ENCODE measurements at places on chromosomes 13 and 19.

GRCh38 chr13:50390503-50391248 lies 375.4 kb downstream of the KCNRG start:
- no peak for DNase-seq

GRCh38 chr13:44918326-44919103 lies 70.8 kb downstream of the NUFIP1 start:
- DNase-seq = peak; percentile 69

DNA sequence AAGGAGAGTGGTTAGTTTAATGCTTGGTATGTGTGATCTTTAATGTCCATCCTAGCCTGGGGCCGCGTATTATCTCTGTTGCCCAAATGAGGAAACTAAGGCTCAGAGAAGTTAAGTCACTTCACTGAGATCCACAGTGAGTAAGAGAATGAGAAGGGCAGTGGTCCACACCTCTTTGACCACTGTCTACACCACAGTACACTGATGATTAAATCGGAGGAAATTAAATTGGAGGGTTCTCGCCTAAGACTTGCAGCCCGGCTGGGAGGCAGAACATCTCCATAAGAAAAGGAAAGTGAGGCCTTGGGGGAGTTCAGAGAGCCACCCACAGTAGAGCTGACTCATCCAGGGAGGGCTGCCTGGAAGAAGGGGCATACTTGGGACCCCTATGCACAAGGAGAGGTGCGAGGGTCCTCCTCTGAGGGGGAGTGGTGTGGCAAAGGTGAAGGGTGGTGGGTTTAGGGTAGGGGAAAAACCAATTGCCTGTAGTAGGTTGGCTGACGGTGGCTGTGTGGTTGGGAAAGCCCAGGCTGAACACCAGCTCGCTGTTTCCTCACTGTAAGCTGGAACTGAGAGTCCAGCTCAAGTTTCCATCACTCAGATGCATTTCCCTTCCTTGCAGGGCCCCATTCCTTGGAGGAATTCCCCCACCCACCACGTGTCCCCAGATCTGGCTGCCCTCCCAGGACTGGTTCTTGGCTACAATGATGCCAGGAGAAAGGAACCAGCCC lies 15.0 kb upstream of the DHRS12 start:
- peak; percentile 17 for DNase-seq

- DNase-seq = no peak
These were observed 265.6 kb downstream of the GPC5 start for GRCh38 chr13:91664039-91664438.

DNA sequence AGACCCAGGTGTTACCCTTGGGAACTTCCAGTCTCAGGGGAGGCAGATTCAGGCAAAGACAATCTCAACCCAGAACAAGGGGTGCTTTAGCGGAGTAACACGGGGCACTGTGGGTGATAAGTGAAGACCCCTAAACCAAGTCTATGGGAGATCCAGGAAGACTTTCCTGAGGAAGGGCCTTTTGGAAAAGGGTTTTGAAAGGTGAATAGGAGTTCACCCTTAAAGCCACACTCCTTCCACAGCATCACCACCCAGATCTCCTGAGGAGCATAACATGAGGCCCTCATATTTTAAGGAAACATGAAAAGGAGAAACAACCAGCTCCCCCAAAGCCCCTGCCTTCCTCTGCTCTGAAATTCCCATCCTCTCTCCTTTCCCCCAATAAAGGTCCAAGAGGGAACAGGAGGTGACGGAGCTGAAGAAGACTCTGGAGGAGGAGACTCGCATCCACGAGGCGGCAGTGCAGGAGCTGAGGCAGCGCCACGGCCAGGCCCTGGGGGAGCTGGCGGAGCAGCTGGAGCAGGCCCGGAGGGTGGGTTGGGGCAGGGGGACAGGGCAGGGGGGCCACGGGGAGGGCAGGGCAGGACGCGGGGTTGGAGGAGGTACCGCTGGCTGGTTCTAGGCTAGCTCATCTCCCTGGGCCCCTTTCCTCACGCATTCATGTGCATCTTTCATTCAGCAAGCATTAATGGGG lies 52.7 kb downstream of the KCNC3 start:
- no peak for DNase-seq

- no peak for DNase-seq
These were observed 90.7 kb downstream of the ATP8A2 start for GRCh38 chr13:25462301-25463125.

DNA sequence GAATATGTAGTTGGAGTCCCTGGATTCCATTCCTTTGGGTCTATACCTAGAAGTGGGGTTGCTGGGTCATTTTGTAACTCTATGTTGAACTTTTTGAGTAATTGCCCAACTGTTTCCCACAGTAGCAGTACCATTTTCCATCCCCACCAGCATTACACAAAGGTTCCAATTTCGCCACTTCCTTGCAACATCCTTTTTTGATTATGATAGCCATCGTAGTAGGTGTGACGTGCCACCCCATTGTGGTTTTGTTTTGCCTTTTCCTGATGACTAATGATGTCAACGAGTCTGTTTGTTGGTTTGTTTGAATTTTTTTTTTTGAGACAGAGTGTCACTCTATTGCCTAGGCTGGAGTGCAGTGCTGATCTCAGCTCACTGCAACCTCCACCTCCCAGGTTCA lies 3.3 kb upstream of the PEX11G start:
- no peak for DNase-seq

DNA sequence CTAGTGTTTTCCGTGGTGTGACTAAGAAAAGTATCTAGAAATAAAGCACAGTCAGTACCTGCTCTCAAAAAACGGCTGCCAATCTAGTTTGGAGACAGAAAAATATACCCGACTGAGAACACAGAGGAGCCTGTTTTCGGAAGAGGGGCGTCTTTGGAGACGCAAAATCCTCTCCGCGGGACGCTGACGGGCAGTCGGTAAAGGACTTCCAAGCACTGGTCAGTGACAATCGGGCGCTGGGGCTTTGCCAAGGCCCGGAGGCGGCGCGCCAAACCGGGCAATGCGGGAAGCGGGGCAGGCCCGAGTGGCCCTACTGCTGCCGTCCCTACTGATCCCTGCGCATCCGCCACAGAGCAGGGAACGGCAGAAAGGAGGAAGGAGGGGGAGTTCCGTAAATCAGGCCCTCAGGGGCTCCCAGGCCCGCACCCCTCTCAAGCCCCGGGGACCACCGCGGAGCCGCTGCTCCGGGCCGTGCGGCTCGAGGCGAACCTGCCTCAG lies 588 bp upstream of the DPY19L3 start:
- DNase-seq = no peak

DNA sequence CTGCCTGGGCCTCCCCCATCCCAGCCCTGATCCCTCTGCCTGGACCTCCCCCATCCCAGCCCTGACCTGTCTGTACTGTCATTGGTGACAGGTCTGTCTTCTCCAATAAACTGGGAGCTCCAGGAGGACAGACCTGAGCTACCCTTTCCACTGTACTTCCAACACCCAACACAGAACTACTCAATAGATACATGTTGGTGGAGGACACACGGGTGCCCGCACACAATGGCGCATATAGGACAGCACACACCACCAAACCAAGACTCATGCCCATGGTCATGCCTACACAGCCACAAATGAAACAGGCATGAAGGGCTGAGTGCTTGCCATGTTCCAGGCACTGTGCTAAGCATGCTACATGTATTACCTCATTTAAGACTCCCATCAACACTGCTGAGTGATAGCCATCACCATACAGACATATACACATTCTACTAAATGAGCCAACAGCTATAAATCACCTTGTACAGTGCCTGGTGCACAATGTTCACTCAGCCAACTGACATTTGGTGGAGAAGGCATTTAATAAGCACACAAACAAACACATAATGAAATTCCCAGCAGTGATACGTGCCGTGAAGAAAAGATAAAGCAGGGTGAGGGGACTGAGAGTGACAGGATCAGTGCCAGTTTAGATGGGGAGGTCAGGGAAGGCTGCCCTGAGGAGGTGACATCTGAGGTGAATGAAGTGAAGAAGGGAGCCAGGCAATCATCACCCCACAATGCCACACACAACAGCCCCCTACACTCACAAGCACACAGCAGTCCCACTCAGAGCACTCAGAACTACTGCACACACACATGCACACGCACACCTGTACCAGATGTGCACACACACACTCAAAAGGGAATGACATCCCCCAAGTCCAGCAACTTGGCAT lies 857 bp downstream of the POU2F2 start:
- DNase-seq = no peak

DNA sequence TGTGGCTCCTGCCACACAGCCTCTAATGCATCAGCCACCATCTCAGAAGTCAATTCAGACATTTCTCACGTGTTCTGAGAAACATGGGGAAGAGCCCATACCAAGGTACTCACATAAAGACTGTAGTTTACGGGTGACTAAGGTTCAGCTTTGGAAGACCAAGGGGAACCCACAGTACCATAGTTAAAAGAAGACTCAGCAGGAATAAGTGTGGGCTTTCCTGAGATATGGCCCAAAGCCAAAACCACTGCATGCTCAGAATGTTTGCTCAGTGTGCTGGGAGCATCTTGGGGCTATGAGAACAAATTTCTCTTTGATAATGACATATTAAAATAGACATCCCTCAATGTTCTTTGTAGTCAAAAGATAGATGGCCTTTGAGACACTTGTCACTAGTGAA lies 283.8 kb downstream of the DCT start:
- no peak for DNase-seq

GRCh38 chr13:53141336-53141735 lies 112.7 kb downstream of the OLFM4 start:
- DNase-seq = no peak

DNA sequence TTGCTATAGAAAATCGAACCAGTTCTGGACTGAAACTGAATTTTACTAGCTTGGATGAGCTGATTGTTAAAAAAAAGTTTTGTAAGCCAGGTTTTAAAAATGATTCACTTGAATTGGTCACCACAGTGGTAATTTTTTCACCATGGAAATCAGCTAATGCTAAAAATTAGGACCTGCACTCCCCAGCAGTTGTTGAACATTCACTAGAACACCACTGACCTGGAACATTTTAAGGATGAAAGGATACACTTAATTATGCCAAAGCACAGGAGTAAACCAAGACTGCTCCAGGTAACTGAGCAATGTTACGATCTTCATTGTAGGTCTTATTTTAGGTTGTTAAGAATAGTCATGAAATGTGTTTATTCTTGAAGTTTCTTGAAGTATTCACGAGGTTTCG lies 1342.6 kb upstream of the SPRY2 start:
- DNase-seq = no peak

DNA sequence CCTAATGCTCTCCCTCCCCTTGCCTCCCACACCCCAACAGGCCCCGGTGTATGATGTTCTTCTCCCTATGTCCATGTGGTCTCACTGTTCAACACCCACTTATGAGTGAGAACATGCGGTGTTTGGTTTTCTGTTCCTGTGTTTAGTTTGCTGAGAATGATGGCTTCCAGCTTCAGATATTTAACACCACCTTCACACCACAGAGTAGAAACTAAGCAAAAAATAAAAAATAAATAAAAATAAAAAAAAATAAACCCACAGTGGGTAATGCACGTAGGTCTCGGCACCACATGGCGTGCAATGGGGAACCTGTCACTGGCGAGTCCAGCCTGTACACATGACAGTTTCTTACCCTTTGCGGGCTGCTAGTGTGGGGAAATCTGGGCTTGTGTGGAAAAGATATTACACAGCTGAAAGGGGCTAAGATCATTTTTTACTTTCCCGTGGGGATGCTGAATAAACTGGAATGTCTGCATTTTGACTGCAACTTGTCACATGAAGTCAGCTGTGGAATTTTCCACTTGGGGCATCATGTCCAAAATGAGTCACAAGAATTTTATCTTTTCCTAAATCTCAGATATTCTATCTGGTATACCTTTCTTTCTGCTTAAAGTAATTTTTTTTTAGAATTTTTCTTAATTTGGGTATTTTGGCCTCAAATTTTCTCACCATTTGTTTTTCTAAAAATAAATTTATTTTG lies 170.5 kb downstream of the IRS2 start:
- no peak for DNase-seq

DNA sequence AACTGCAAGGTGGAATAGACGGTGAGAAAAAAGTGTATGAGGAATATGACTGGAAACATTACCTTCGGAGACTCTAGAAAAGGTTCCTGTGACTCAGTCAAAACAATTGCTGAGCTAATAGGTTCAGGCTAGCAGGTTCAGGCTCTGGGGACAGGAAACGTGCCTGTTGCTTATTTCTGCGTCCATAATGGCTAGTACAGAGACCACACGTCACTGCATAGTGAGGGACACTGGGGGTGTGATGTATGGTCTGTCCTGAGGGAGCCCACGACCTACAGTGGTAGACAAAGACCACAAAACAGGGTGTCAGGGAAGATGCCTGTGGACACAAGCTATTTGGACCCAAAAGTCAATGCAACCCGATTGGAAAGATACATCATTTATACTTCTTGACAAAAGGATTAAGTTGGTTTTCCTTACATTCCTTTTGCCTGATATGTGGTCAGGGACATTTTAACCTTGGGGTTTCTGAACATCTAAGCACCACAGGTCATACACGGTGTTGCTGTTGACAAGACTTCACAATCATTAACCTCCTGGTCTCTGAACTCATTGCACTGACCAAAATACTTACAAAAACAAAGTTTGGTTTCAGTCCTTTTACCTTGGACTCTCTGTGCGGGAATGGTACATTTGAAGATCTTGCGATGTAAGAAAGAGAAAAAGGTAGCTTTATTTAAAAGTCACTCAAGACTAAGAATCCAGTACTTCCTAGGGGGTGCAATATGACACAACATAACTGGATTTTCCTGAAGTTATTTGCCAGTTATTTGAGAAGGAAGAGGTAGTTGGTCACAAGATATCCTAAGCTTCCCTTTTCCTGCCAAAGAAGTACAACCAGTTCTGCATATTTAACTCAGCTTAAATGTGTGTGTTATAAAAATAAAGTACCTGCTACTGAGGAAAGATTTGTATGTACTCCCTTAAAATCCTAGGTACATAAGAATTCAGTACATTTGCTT lies 20.0 kb downstream of the CRYL1 start:
- DNase-seq = no peak

DNA sequence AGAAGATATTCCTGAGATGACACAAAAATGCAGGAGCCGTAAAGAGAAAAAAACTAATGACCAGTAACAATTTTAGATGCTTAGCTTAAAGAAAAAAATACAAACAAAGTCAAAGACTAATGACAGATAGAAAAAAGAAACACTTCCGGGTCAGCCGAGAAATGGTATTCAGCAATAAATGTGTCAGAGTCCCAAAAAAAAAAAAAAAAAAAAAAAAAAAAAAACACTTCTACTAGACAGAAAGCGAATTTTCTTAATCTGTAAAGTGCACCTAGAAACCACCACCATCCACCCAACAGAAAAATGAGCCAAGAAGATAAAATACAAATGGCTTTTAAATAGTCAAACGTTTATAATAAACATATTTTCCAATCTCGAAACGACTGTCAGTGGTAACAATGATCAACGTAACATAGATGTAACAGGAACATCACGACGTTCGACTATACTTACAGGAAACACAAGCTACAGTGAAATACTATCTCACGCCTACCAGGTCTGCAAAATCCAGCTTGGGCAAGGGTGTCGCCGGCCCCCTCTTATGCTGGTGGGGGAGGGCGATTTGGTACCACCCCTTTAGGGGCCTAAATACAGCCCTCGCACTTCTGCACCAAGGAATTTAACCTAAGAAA lies 10.6 kb downstream of the ABHD17A start:
- DNase-seq = no peak

DNA sequence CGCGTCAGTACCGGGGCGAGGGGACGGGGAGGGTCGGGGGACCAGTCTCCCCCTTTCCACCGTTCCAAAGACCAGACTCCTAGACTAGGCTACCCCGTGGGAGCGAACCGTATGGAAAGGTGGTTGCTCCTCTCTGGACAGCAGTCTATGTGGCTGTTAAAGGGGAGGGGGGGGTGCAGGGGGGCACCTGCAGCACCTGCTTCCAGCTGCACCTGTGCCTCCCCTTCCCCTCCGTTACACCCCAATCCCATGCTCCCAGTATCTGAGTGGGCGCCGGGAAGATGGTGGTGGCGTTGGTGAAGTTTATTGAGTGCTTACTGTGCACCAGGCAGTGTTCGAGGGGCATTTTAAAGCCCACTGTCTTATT lies 557 bp downstream of the ZNF524 start:
- DNase-seq = no peak

All from T-helper 9 cell (primary cell).